NCI-H2081 treated with DMSO at 0.1 percent for 48 hours (cell line): ENCODE measurements at places on chromosomes 2 and 18.

GRCh38 chr2:145740302-145740701 lies 1220.4 kb upstream of the ZEB2 start:
- DNase-seq: no peak

GRCh38 chr18:35694808-35695207 lies 113.3 kb downstream of the GALNT1 start:
- DNase-seq: no peak

- DNase-seq: no peak
Observed at GRCh38 chr2:129733579-129733978, 245.9 kb upstream of the RAB6C start.

DNA sequence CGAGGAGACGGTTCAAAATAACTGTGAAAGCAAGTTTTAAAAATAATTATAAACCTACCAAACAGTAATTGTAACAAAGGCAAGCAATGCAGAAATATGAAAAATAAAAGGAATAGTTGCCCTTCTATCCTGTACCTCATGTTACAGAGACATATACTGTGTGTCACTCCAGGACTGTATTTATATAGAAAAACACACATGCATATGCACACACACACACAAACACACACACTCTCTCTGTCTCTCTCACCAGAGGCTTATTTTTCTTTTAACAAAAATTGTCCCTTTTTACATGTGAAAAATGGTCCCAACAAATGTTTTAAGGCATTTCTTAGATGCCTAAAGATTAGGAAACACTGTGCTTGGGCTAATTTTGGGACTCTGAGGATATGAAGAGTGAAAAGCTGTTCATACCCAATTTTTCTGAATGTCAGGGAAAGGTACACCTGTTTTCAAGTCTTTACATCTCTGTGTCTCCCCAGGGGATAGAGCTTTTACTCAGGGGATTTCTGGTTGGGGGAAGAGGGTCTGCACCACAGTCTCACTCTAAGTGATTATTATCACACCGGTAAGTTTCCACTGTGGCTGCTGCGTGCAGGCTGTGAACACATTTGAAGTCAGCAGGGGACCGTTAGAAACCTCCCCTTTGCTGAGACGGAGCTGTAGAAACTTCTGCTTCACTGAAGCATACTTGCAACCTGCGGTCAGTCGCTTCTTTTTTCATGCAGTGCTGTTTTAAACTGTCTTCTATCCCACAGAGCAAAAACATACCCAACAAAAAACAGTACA lies 51.4 kb upstream of the SPAG16 start:
- DNase-seq: no peak

- DNase-seq: no peak
Observed at GRCh38 chr18:37559194-37559593, 6.4 kb downstream of the CELF4 start.

DNA sequence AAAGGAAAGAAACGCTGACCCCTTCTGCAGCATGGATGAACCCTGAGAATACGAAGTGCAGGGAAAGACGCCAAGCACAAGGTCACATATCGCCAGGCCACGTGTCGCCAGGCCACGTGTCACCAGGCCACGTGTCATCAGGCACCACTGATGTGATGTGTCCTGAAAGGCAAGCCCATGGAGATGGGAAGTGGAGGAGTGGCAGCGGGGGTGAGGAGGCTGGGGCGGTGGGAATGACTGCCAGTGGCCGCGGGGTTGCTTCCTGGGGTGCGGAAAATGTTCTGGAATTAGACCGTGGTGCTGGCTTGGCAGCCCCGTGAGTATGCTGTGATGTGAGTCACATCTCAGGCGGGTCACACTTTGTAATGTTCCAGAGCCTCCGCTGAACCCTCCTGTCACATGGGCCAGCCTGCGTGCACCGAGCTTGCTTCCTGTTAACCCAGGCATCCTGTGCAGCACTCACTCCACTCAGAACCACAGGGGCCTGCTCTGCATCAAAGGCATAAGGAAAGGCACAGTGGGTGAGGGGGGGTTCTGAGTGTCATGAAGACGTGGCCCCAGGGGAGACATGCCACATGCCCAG lies 39.0 kb downstream of the SLC66A2 start:
- no peak for DNase-seq

GRCh38 chr2:61499060-61499459 lies 28.2 kb upstream of the USP34 start:
- DNase-seq: no peak

DNA sequence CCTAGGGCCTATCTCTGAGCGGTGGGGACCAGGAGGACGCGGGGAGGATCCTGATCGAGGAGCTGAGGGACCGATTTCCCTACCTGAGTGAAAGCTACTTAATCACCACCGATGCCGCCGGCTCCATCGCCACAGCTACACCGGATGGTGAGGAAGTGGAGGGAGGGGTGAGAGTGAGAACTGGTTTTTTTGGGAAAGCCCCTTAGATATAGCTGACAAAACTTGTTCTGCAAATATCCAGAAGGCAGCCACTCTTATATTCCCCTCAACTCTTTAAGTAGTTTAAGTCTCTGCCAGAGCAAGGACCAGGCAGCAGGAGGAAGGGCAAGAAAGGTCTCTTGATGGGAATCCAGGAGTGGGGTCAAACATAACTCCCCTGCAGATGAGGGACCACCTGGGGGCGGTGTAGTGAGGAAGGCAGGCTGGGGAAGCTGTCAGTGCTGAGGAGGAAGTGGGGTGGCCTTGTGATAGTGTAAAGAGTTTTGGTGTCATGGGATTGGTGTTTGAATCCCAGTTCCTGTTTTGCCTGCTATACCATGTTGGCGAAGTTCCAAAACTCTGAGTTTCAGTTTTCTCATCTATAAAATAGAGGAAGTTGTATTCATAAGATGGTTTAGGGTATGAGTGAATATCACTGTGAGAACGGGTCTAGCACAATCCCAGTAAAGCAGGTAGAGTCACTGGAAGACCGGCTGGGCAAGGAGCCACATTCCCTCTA lies 3.4 kb downstream of the NAGK start:
- DNase-seq: no peak

DNA sequence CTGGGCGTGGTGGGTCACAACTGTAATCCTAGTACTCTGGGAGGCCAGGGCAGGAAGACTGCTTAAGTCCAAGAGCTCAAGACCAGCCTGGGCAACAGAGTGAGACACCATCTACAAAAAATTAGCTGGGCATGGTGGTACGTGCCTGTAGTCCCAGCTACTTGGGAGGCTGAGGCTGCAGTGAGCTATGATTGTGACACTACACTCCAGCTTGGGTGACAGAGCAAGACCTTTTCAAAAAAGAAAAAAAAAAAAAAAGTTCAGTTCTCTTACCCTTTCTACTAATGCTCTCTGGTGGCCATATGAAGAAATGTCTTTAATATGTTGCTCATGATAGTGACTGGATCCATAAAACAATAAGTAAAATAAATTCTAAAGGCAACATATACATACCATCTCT lies 14.9 kb downstream of the TYW5 start:
- DNase-seq: no peak

- no peak for DNase-seq
Observed at GRCh38 chr2:232539298-232540231, at the start of gene CHRNG. CHRNG (plus strand) TSS chr2:232539692; CDS start chr2:232539748, 56 bp downstream.

GRCh38 chr2:237590272-237591140 lies at the start of gene RAB17:
RAB17 (minus strand) TSS chr2:237590734; CDS start chr2:237586154, 4,580 bp downstream.
- no peak for DNase-seq

- no peak for DNase-seq
Observed at GRCh38 chr2:53129851-53130250, 637.8 kb upstream of the CHAC2 start.

GRCh38 chr18:26442126-26442525 lies 106.2 kb downstream of the KCTD1 start:
- no peak for DNase-seq

DNA sequence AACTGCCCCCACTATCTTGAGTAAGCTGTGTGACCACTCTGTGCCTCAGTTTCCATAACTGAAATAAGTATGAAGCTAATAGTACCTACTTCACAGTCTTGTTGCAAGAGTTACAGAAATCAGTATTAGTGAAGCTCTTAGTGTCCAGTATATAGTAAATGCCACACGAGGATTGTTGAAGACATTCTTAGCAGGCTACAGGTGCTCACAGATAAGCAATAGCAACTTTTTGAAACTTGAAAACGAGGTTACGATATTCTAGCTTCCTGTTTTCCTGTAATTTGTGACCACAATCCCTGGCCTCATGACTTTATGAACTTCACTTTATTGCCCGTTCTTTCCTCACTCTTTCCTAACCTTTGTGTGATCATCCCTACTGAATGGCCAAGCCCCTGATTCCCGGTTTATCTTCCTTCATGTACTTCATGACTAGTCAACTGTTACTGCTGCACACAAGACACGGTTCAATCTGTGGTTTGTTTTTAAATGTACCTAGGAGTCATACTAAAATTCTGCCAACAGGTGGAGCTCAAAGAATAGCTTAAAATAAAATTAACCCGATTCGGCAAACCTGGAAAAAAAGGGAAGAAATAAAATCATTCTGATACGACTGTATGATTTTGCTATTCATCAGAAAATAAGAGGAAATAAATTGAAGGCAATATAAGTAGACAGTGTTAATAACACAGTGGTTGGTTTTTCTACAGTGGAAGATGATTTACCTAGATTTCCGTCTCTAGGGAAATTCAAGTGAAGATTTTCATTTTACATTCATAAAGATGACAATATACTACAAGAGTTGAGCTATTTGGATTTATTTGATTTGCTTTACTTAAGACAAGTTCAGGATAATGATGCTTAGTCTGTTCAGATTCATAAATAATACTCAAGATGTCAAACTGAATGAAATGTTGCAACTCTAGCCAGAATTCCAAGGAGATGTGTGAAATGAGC lies 38.1 kb upstream of the STAT1 start:
- no peak for DNase-seq

- no peak for DNase-seq
Observed at GRCh38 chr2:195711478-195711877, 54.5 kb downstream of the SLC39A10 start.

GRCh38 chr2:67374481-67374880 lies 22.7 kb upstream of the ETAA1 start:
- DNase-seq: no peak

GRCh38 chr2:120917886-120918285 lies 182.2 kb downstream of the GLI2 start:
- DNase-seq: no peak

GRCh38 chr18:12534820-12535219 lies 123.1 kb downstream of the SPIRE1 start:
- no peak for DNase-seq

GRCh38 chr2:241068136-241068941 lies 33.7 kb downstream of the MTERF4 start:
- no peak for DNase-seq

DNA sequence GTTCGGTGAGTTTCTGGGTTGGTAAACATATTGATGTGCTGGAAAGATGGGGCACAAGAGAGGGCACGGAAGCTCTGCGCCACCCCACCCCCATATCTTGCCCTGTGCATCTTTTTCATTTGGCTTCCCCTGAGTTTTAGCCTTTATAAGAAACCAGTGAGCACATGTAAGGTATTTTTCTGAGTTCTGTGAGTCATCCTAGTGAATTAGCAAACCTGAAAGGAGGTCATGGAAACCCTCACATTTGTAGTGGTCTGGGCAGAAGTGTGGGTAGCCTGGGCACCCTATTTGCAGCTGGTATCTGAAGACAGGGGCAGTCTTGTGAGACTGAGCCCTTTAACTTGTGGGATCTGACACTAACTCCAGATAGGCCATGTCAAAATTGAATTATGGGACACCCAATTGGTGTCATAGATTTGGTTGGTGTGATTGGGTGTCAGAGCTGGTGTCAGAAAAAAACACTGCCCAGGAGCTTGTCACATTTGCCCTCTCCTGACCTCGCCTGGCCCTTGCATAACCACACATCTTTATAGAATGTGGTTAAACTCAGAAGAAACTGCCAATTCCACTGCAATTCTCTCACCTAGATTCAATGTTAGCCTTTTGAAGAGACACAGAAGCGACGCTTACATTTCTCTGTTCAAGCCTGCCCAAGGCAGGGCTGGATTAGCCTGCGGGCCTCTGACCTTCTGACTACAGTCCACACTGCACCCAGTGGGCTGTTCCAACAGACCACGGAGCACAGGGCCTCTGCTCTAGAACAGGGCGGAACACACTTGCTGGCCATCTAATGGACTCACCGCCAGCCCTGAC lies 12.0 kb upstream of the GALM start:
- no peak for DNase-seq

- DNase-seq: no peak
Observed at GRCh38 chr18:54148678-54149077, 75.8 kb downstream of the MBD2 start.

DNA sequence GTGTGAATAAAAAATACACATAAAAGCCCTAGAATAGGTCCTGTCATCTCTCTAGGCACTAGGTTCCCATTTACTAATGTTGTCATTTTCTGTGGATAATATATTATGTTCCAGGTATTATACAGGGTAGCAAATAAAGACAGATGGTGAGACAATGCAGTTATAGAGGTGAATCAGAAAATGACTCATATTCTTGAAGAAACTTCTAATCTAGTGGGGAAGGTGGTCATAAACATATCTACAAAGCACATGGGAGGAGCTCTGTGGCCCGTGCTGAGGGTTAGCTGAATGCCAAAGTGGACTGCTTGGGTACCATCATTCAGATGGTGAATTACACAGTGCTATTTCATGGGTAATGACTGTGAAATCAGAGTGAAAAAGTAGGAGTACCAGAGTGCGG lies 700.9 kb downstream of the ERBB4 start:
- no peak for DNase-seq

GRCh38 chr2:102025016-102025501 lies 33.3 kb downstream of the IL1R2 start:
- no peak for DNase-seq
